Neural crest cell (in vitro differentiated cells): ENCODE measurements at places on chromosomes 1 and 21.

GRCh38 chr1:210850556-210850955, 283.4 kb downstream of the KCNH1 start:
- no peak for DNase-seq

GRCh38 chr1:203057911-203058675, 27.7 kb downstream of the MYOG start:
- no peak for DNase-seq

GRCh38 chr1:156599811-156600210, 1.5 kb downstream of the GPATCH4 start:
- DNase-seq = no peak

- DNase-seq = no peak
These were observed 4.7 kb downstream of the MAP1LC3C start for GRCh38 chr1:241994171-241994570.

GRCh38 chr1:224922404-224923164, 6.9 kb upstream of the DNAH14 start:
- DNase-seq = no peak

DNA sequence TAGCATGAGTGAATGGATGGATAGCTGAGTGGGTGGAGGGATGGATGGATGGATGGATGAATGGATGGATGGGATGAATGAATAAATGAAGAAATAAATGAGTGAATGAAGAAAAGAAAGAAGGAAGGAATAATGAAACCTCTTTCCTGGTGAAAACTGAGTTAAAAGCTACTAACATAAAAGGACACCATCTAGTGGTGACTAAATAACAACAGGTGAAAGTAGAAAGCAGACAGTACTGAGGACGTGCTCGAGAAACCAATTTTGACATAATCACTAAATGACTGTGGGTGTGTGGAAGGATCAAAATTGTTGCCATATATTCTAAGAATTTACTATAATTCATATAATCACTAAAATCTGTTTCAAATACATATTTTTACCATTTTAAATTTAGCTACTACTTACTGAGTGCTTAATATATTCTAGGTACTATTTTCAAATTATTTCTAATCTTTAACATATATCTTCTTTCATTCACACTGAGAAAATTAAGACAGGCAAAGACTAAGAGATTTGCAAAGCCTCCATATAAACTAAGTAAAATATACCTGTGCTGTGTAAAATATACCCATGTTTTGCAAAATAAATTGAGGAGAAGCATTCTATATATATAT, 522.9 kb downstream of the LRRIQ3 start:
- no peak for DNase-seq

DNA sequence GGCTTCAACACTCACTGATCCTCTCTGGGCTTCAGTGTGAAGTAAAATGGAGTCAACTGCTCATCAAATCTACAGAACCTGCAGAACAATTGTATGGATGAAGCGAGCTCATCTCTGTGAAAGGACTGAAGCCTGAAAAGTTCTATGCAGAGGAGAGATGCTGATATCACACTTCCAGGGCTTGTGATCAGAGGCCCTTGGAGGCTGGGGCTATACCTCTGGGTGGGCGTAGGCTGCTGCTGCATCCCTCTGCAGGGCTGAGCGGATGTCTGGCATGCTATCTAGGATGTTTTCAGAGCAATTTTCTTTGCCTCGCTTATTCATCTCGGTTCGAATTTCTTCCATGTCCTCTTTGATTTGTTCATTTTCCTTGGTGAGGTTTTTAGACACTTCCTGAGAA, 17.6 kb downstream of the OLFML2B start:
- no peak for DNase-seq

DNA sequence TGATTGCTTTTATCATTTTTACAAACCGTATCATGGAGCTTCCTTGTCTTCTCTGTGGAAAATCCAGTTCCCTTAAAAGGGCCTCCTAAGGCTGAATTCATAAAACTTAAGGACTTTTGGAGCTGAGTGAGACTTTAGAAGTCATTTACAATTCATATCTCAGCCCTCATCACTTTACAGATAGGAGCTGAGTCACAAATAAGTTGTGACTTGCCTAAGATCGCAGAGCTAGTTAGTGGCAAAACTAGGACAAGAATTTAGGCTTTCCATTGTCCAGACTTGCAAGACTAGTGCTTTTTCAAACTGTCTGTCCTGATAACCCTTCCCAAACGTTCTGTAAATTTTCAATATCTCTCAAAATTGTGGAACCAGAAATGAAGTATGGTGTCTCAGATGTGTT, 37.3 kb downstream of the C1orf21 start:
- DNase-seq = no peak

DNA sequence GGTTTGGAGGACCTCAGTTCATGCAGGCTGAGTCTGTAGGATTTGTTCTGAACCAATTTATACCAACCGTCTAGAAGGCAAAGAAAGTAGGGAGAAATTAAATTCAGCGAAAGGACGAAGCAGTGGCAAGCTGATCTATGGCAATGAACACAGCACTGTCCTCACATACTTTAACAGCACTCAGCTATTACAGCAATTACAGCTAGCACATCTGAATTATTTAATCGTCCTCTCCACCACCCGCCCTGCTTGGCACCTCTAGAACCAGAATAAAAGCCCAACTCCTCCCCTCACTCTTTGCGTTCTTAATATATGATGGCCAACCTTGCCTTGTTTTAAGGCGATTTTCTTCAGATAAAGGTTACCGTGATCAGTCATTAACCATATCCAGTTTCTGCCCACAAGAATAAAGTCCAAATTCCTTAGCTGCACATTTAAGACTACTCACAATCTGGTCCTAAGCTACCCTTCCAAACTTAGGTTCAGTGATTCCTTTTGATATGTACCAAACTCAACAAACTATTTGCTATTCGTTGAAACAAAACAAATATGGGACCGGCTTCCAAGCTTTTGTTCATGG, 169.4 kb upstream of the ESRRG start:
- DNase-seq = no peak

- no peak for DNase-seq
These were observed 6.5 kb downstream of the MCOLN3 start for GRCh38 chr1:85041793-85042192.

GRCh38 chr21:38861056-38861455, 55.3 kb downstream of the ETS2 start:
- DNase-seq = no peak

DNA sequence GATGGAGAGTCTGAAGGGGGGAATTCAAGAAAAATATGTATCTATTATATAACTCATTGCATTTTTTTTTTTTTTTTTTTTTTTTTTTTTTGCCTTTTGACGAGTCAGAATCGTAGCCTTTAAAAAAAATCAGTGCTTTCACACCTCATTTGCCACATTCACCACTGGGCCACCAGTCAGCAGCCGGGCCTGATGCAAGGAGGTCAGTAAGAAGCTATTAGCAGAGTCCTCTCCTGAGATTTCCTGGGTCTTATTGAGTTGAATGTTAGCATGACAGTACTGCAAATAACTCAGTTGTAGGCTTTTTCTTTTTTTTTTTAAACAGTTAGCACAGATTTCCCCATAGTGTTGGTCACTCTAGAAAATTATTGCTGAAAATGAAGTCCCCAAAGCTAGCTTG, 139.8 kb downstream of the SPATA17 start:
- DNase-seq = no peak

- no peak for DNase-seq
These were observed 4.2 kb upstream of the ECE1 start for GRCh38 chr1:21294266-21294989.

DNA sequence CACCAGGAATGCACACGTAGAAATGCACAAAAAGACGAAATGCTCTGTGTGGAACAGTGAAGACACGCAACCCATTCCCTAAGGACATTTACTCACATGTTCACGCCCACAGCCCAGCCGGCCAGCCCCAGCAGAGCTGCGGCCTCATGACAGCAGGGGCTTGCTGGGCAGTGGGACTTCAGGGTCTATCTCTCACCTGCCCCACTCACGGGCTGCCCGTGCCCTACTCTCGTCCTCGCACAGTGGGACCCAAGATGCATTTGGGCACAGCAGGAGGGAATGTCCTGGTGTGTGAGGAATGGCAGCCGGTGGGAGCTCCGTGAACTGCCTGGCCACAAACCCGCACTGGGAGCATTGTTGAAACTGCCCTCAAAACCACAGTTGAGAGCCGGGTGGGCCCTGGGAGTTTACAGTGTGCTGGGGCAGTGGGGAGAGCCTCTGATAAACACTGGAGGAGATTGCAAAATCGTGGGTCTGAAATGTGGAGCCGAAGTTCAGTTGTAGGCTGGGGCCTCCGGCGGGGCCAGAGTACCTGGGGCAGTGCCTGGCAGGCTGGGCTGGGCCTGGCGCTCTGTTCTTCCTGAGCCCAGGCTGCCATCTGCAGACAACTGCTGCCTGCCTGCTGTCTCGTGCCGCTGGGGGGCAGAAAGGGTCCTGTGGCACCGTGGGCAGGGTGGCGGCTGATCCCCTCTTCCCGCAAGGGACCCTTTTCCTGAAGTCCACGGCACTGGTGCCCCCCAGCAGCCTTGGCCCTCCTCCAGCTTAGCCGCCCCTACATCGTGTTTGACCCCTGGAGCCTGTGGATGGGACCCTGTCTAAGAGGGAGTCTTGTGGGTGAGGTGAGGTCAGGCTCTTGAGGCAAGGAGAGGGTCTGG, 20.7 kb upstream of the POFUT2 start:
- no peak for DNase-seq

DNA sequence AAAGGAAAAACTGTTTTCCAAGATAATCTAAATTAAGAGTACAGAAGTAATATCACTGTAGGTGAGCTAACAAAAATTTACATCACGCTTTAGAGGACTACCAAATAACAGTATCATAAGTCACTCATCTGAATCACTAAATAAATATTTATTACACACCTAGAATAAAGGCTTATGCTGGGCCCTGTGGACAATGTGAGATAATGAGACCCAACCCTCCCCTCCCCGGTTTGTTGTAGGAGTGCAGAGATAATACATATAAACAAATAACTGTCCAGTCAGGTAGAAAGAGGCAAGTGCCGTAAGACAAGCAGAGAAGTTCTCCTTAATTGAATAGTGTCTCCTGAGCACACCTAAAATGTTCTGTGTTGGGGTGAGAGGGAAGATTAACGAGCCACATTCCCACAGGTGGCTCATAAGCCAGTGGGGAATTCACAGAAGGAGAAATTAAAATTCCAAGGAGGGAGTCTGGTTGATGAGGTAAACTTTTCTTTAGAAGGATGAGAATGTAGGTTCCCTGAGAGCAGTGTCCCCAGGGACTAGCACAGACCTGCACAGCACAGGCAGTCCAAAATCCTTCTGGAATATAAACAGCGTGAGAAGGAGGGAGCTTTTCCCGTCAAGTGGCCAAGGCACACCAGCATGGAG, 241.4 kb downstream of the NFIA start:
- DNase-seq = no peak

DNA sequence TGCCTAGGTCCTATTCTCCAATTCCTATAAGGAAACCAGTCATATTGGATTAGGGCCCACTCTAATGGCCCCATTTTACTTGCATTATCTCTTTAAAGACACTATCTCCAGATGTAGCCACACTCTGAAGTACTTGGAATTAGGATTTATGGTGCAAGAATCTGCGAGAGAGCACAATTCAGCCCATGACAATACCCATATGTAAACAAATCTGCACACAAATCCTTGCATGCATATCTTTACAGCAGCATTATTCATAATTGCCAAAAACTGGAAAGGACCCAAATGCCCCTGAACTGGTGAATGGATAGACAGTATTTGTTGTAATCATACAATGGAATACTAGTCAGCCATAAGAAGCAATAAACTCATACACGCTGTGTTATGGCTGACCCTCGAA, 229.8 kb upstream of the ADAMTS5 start:
- no peak for DNase-seq
